ENCODE measurements at places on chromosomes 16 and 17. TPM values are rescaled to one million over a fixed set of nuclear protein-coding genes. Genes with fewer than 3 reads are reported as not detected.

Gene AOC3
- total RNA-seq, result 128 TPM

Gene GSG1L
- total RNA-seq, result not detected

DNA sequence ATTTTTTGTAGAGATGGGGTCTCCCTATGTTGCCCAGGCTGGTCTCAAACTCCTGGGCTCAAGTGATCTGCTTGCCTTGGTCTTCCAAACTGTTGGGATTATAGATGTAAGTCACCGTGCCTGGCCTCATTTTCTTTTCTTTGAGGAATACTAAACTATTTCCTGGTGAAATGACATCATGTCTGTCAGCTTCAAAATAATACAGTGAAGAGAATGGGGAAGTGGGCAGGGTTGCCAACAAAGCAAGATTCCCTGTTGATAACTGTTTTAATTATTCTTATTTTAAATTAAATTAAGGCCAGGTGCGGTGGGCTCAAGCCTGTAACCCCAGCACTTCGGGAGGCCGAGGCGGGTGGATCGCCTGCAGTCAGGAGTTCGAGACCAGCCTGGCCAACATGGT lies 21.1 kb downstream of the PIPOX start:
- DNase-seq, result no peak

DNA sequence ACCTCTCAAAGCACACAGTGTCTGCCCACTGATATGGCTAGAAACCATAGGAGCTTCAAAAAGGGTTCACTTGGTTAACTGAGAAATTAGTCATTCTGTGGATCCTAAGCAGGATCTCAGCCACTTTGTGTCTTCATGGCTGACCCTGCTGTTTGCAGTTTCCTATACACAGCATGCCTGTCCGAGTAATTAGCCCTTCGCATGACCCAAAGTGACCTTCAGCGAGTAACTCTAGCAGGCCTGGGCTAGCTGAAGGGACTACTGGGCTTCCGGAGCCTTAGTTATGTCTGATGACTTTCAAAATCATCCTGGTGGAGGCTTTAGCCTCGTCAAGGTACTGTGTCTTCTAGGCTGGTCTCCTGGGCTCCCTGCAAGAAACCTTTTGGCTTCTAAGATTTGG lies 28.9 kb upstream of the FBXW10B start:
- no peak for DNase-seq

- no peak for DNase-seq
Measured at GRCh38 chr16:10616756-10617640, 36.6 kb upstream of the EMP2 start.

DNA sequence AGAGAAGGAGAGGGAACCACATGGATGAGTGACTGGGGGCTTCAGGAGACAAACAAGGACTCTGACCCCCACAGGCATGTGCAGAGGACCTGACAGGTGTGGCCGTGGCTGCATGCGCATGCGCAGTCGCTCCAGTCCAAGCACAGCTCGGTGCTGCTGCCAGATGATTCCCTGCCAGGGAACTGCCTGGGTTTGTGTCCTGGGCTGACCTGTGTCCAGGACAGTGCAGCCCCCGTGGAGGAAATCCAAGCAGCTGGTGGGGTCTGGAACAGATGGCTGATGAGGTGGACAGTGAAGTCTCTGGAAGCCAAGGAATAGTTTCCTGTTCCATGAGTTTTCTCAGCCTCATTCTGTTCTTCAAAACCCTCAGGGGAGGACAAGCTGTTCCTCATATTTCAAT lies 27.3 kb downstream of the LASP1 start:
- no peak for DNase-seq

DNA sequence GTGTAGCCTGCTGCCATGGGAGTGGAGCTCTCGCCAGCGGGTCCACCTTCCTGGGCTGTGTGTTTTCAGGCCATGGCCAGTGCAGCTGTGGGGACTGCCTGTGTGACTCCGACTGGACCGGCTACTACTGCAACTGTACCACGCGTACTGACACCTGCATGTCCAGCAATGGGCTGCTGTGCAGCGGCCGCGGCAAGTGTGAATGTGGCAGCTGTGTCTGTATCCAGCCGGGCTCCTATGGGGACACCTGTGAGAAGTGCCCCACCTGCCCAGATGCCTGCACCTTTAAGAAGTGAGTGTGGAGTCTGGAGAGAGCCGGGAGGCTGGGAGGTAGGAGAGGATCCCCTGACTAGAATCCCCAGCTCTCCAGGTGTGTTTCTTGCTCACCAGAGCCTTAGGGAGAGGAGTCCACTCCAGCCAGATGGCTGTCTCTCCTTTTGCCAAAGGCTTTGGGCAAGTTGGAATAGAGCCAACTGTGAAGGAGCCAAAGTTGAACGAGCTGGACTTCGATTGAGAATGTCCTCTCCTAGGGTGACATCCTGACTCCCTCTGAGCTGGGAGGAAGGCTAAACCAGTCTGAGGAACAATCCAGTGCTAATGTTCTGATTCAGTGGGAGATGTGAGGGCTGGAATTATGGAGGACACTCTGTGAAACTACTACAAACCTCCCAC lies 24.4 kb upstream of the EFCAB13 start:
- DNase-seq, result no peak

- peak; percentile 74 for DNase-seq
Measured at GRCh38 chr17:29931231-29931932, 1.4 kb upstream of the SSH2 start.

GRCh38 chr17:50288306-50288705 lies 14.0 kb downstream of the TMEM92 start:
- DNase-seq, result no peak

DNA sequence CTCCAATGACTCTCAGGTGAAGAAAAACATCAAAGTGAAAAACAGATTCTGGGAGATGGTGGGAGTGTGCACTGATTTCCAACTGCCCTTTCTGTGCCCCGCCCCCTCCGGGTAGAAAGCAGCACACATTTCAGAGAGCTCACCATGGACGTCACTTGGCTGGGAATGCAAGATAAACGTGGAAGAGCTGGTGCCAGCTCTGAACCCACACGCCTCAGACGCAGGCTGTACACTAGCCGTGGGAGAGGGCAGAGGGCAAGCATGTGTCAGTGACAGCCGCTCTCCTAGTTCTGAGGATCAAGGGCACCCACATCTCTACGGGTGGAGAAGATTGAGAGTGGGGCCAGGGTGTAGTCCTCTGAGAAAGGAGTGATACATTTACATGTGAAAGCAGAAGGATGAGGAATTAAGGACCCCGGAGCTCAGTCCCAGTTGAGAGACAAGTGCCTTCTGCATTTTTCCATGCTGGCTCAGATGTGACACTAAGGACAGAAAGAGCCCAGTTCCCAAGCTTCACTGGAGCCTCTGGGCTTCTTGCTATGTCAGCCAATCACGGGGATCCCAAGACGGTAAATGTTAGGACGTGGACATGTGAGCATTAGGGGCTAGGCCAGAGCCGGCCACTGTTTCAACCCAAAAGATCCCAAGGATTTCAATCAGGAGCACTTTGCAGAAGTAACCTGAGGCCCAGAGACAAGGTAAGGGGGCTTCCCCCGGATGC lies 101.3 kb downstream of the ZFHX3 start:
- DNase-seq, result no peak

All from ascending aorta (tissue), 2 donors.